Astrocyte of the spinal cord (primary cell): ENCODE measurements at places on chromosomes 5 and 9.
A peak's percentile ranks its signal among the peaks of the same experiment; 100 is the strongest.

GRCh38 chr5:109312695-109313094, 97.1 kb downstream of the PJA2 start:
- DNase-seq, result no peak

GRCh38 chr5:142486020-142486419, 161.2 kb upstream of the SPRY4 start:
- DNase-seq, result no peak

- DNase-seq, result no peak
Measured at GRCh38 chr5:57948091-57948490, 465.5 kb upstream of the ACTBL2 start.

GRCh38 chr5:27377626-27378025, 339.2 kb upstream of the CDH9 start:
- DNase-seq, result no peak

- peak; percentile 20 for DNase-seq
Measured at GRCh38 chr5:53713978-53714666, 153.7 kb downstream of the NDUFS4 start.
